ENCODE measurements at places on chromosomes 3 and 15. TPM values are rescaled to one million over a fixed set of nuclear protein-coding genes. Genes with fewer than 3 reads are reported as not detected.

DNA sequence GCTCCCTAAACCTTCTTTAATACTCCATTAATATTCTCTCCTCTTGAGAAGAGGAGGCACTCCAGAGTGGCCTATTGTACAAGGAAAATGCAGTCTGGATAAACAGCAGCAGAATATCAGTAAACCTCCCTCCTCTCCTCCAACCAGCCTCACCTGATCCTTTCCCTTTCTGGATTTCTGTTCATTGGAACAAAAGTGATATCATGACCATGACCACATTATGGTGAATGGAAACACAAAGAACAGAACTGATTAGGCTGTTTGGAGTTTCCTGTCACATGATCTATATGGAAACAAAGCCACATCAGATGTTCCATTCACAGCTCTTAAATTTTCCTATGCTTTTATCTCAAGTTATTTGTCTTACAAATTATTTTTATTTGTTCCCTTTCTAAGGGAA lies 14.6 kb downstream of the C2CD4B start:
- no peak for DNase-seq

DNA sequence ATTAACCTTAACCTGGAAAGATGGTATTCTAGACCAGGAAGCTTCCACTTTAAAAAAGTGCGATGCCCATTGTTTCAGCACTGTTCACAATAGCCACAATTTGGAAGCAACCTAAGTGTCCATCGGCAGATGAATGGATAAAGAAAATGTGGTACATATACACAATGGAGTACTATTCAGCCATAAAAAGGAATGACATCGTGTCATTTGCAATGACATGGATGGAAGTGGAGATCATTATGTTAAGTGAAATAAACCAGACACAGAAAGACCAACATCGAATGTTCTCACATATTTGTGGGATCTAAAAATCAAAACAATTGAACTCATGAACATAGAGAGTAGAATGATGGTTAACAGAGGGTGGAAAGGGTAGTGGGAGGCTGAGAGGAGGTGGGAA lies 94.2 kb downstream of the NR2F2 start:
- no peak for DNase-seq

- DNase-seq = peak; percentile 47
Observed at GRCh38 chr3:88003115-88003755, 55.6 kb downstream of the CGGBP1 start.

DNA sequence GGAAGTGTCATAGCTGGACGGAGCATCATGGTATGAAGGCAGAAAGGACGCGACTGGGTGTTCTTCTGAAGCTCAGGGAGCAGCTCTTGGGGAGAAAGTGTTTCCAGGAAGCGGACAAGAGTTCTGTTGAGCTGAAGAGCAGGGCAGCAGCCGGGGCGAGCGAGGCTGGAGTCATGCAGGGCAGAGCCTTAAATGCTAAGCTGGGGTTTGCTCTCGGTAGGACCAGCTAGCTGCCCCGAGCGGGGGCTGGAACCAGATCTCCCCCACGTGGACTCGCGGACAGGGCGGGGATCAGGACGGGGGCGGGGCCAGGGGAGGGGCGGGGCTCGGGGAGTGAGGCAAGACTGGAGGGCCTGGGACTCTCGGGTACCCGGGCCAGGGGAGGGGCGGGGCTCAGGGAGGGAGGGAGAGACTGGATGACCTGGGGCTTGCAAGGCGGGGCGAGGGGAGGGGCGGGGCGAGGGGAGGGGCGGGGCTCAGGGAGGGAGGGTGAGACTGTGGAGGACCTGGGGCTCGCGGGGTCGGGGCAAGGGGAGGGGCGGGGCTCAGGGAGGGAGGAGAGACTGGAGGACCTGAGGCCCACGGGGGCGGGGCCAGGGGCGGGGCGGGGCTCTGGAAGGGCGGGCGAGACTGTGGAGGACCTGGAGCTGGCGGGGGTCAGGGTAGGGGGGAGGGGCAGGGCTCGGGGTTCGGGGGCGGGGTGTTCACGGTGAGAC lies 461 bp upstream of the FAH start:
- DNase-seq = no peak

DNA sequence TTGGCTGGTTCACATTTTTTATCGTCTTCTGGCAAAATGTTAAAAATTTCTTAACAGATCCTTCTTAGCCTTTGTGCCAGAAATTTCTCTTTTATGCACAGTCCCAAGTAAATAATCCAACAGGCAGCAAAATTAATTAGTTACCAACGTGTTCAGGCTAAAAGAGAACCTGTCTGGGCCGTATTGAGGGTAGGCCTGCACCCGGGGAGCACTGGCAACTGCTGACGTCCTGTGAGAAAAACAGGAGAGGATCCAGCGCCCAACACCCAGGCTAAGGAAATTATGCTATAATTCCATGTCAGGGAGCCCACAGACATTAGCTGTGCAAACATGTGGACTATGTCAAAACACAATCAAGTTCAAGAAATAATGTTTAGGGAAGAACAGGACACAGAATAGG lies 30.7 kb upstream of the CSTA start:
- no peak for DNase-seq

DNA sequence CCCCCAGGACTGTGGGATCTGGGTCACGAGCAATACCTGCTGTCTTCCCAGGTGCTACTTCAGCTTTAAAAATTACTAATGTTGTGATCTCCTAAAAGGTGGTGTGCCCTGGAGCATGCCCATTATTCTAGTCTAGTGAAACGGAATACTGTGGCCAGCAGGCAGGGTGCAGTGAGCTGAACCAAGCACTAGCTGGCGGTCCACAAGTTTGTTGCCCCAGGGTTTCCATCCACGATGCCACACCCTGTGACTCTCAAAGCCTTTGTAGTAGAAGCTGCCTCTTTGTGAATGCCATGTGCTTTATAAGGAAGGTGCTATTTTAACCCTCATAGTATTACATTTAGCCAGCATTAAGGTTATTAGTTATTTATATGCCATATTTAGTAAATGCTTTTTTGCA lies 49.1 kb downstream of the PXYLP1 start:
- no peak for DNase-seq

PLA2G4E gene
- total RNA-seq = not detected

GRCh38 chr3:108489776-108490175 lies 20.6 kb downstream of the MYH15 start:
- no peak for DNase-seq

OTOL1 gene
- not detected for total RNA-seq

DNA sequence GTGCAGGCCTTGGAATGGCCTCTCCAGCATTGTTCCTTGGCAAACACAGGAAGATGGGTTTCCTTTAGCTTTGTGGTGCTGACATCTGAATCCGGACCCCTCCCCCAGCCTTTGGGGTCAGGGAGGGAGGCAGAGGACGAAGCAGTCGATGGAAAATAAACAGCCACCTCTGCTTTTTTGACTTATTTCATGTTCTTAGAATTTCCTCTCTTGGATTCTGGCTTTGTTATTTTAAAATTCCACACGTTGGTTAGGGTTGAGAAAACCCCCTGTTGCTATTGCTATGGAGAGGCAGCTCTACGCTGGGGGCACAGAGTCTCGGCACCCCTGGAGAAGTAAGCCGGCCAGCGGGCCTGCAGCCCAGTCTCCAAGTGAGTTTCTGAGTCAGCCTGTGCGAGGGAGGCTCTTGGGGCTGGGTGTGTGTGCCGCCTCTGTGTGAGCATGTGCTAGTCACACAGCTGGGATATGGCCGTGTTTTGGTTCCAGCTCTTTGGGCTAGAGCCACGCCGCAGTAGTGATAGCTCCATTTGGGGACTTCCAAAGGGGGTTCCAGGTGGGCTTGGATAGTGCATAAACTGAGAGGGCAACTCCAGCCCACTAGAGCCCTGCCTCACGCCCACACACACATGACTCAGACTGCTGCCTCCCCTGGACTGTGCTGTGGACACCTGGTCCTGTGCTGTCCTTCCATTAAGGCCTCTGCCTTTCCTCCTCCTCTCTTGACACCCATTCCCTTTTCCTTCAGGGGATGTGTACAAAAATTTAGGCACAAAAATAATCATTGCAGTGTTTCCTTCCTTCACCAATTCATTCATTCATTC lies 58.8 kb downstream of the AMOTL2 start:
- DNase-seq = no peak

IQCF5 gene
- total RNA-seq = not detected

- no peak for DNase-seq
Observed at GRCh38 chr15:37693926-37694325, 240.5 kb upstream of the TMCO5A start.

DNA sequence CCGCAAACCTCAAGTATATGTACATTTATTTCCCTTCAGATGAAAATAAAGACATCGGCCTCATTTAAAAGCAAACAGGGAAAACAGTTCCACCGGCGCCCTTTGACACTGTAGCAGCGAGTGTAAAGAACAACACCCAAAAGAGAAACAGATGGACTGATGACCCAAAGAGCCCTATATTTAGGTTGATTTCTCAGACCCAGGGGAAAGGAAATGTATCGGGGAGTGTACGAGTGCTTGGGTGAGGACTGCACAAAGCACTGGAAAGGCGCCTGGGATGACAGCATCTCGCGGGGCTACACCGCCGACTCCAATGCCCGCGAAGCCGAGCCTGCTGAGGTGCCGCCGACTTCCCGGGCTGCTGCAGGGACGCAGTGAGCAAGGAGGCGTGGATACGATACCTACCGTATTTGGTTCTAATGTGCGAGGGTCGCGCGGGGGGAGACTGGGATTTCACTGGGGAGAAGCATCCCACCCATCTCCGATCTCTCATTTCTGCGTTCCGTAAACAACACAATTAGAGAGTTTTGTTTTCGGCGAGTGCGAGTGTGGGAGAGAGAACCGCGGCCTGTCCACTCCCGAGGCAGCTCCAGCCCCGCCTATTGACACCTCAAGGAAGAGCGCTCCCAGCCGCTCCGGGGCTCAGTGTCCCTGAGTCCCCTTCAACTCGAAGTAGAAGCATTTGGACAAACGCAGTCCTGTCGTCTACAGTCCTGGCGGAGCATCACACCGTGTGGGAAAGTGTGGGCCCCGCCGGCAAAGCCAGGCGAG lies 2.0 kb downstream of the MECOM start:
- no peak for DNase-seq

HESX1 gene
- 1.0 TPM for total RNA-seq

DNA sequence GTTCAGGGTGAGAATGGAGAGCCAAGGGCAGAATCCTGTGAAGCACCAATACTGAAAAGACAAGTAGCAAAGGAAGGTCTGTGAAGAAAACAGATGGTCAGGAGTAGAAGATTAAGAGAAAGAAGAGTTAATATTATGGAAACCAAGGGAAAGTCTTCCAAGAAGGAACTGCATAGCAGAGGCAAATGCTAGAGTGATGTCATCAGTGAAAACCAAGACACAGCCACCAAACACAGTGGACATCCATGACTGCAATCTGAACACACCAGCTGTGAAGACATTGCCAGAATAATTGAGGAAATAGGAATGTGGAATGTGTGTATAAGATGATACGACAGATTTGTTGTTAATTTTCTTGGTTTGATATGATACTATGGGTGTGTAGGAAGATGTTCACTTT lies 26.8 kb upstream of the ZBTB38 start:
- DNase-seq = no peak

Data from glomerular endothelial cell (primary cell).